EL (cell line): ENCODE measurements at places on chromosomes 4 and X.

- DNase-seq: peak; percentile 65
Observed at GRCh38 chr4:150510176-150510865, 71.6 kb upstream of the MAB21L2 start.

DNA sequence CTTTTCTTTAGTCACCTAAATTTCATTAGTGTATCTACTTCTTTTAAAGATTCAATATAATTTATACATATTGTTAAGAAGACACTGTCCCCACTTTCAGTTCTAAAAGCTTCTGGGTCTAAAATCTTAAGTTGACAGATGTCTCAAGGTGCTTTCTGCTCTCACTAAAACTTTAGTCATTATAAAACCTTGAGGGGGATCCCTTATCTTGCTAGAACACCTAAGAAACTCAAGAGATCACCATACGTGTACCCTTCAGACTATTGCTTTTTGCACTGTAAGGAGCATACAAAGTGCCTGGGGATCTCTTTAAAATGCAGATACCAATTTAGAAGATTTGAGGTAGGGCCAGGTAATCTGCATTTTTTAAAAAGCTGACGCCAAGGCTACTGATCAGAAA lies 30.1 kb downstream of the CYBB start:
- no peak for DNase-seq

DNA sequence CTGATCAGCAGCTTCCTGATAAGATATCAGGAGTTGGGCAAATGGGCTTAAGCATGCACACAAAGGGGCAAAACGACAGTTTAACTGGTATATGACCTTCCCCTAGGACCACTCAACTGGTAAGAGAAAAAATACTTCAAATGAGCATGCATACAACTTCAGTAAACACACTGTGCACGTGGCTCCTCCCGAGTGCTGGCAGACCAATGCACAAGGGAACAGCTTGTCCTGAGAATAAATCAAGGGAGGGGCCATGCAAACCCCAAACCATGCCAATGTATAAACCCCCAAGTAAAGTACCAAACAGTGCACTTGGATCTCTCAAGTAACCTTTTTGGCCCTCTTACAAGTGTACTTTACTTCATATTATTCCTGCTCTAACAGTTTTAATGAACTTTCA lies 293.3 kb upstream of the TBX22 start:
- DNase-seq: no peak

DNA sequence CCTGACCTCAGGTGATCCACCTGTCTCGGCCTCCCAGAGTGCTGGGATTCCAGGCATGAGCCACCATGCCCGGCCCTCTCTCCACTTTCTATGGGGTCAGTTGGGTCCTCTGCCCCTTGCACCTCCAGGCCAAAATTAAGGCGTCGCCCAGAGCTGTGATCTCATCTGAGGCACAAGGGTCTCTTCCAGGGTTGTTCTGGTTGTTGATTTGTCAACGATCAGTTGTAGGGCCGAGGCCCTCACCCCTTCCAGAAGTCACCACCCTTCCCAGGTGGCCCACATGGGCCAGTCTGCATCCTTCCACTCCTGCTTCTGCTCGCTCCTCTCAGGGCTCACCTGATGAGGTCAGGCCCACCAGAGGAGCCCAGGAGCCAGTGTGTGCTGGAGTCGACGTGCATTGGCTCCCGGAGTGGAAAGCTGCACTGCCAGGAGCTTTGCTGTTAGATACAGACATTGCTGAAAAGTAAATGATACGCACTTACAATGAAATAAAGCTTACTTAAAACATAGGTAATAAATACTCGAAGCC lies 14.3 kb upstream of the TMEM271 start:
- no peak for DNase-seq

- DNase-seq: no peak
Observed at GRCh38 chrX:7946960-7947359, 19.7 kb upstream of the PNPLA4 start.

- no peak for DNase-seq
Observed at GRCh38 chr4:3396600-3396999, 45.2 kb upstream of the HGFAC start.

DNA sequence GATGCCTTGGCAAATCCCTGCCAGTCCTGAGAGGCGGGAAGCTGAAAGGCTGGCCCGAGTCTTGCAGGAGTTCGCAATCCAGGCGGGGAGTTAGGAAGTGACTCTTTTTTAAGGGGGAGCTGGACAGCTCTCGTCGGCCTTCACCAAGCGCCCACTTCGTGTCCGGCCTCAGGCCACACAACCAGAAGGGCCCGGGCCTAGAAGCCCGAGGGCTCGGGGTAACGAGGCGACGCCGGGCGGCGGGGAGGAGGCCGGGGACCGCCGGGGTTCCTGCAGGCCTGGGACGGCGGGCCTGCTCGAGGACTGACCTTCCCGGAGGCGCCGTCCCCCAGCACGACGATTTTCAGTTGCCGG lies 395 bp downstream of the RAB28 start:
- DNase-seq: peak; percentile 79

- no peak for DNase-seq
Observed at GRCh38 chr4:80295336-80295735, 28.9 kb downstream of the FGF5 start.

DNA sequence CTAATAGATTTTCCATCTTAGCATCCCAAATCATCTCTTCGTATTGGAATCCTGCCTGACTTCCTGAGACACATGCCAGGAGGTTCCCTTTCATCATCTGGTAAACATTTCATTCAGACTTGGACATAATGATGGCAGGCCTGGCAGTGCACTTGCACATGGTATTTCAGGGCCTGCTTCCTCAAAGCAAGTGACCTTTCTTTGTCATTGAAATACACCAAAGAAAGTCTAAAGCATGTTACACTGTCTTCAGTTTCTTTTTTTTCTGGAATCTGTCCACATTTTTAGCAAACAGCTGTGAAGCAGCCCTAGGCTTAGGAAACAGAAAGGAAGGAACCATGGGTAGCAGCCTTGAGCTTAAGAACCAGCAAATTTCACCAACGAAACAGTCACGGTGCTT lies 205.9 kb upstream of the VCX start:
- no peak for DNase-seq

GRCh38 chr4:102449751-102450352 lies 51.3 kb upstream of the NFKB1 start:
- DNase-seq: peak; percentile 57

DNA sequence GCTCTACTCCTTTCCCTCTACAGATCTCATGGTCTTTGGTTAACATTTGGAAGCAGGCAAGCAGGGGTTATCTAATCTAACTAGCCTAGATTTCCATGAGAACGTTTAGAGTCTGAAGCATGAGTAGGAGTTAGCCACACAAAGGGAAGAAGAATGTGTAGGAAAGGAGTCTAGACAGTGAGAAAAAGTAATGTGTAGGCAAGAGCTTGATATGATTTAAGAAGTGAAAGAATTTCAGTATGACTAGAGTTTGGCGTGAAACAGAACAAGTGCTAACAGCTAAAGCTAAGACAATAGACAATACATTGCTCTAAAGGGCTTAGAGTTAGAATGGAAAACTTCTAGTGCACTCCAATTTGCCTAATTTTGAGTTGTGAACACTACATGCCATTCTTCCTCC lies 10.8 kb downstream of the CXCL8 start:
- DNase-seq: no peak
